Vagina (tissue), 2 donors: ENCODE measurements at places on chromosomes 5 and 9. TPM values are rescaled to one million over a fixed set of nuclear protein-coding genes. Genes with fewer than 3 reads are reported as not detected.

IRX2 gene
- total RNA-seq: 3.7 TPM

DNA sequence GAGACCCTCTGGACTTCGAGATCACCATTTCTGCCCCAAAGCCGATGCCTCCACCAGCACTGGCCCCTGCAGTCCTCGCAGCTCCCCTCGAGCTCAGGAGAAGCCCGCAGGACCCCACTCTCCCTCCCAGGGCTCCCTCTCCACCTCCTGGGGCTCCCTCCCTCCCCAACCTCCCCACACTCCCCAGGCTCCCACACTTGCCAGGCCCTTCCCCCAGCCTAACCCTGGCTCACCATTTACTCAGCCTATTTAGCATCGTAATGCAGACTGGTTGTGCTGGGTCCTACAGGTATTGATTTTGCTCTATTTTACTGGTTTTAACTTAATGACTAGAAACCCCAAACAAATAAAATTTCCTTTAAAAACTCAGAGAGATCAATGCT, 23.7 kb upstream of the TMEM250 start:
- no peak for DNase-seq

SEMA6A gene
- 28.7 TPM for total RNA-seq

DNA sequence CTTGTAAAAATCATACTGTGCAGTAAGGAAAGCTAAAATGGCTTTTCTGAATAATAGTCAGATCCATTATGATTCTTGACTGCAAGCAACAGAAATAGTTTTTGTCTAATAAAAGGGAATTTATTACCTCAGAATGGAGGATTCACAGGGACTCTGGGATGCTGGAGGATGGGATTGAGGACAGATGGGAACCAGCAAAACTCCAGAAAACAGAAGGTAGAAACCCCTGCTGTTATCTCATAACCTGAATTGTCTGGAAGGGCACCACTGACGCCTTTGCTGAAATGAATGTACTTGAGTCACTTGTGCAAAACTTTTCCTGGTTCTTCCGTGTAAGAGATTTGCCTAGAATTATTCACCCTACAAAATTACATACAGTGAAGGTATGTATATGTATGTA, 58.6 kb upstream of the DMAC1 start:
- no peak for DNase-seq

- no peak for DNase-seq
Observed at GRCh38 chr5:12883395-12883794, 979.1 kb upstream of the CTNND2 start.

GRCh38 chr5:175252234-175252805, 191.7 kb downstream of the DRD1 start:
- peak; percentile 67 for DNase-seq

DNA sequence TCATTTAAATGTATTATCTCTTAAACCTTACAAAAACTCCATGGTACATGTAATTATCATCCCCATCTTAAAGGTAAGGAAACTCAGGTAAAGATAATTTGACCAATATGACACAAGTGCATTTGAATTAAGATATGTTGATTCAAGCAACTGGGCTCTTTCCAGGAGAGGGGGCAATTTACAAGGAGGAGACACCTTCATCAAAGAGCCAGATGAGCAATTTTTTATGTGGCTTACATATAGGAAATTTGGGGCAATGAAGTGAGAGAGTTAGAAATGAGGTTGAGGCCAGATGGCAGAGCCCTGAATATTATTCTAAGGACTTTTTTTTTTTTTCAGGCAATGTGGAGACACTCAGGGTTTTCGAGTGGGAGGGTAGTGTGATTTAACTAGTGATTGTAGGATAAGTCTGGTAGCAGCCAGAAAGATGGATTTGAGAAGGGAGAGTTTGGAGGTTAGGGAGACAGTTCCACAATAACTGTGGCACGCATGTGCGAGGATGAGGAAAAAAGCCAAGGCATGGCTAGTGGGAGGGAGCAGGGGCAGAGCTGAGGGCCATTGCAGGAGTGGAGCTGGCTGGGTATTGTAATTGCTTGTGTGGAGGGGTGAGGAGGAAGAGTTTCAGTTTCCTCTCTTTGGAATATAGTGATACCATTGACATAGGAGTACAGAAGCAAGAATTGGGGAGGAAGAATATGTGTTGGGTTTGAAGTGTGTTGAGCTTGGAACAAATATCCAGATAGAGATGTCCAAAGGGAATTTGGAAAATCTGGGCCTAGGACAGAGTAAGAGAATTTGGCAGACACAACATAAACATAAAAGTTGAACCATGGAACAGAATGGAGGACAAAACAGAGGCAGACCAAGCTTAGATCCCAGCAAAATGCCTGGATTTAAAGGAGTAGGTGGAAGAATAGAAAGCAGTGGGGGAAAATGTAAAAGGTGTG, 72.0 kb downstream of the ACTBL2 start:
- no peak for DNase-seq

OR1Q1 gene
- not detected for total RNA-seq
